ENCODE measurements at places on chromosomes 2 and 18.

DNA sequence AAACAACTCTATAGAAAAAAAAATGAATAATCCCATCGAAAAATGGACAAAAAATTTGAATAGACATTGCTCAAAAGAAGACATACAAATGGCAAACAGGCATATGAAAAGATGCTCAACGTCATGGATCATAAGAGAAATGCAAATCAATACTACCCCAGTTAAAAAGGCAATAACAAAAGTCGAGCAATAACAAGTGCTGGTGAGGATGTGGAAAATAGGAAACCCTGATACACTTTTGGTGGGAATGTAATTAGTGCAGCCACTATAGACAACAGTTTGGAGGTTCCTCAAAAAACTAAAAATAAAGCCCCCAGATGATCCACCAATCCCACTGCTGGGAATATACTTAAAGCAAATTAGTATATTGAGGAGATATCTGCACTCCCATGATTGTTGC, 701.5 kb downstream of the NUP35 start:
- no peak for DNase-seq

GRCh38 chr18:72830109-72830508, 37.7 kb downstream of the NETO1 start:
- no peak for DNase-seq

GRCh38 chr2:58812771-58813344, 571.7 kb upstream of the FANCL start:
- DNase-seq = no peak

GRCh38 chr2:61419570-61419969, 51.3 kb downstream of the USP34 start:
- DNase-seq = no peak

GRCh38 chr2:25115902-25116301, 52.5 kb downstream of the POMC start:
- no peak for DNase-seq

DNA sequence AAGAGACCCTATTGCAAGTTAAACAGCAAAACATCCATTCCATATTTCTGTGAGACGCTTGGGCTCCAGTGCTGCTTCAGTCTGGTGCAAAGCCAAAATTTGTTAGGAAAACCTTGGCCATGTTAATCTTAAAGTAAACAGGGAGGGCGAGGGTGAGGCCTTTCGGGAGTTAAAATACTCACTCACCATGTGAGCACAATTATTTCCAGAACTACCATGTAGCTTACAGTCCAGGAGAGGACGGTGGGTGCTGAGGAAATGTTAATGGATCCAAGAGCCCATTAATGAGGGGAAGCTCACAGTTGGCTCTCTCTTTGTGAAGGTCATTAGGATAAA, 286.4 kb downstream of the SLC8A1 start:
- no peak for DNase-seq
